Stimulated activated CD8-positive, alpha-beta memory T cell treated with anti-CD3 and anti-CD28 coated beads, Interleukin-2, amount 100 ng/mL, for 48 hours (primary cell): ENCODE measurements at places on chromosomes 7 and 10.

DNA sequence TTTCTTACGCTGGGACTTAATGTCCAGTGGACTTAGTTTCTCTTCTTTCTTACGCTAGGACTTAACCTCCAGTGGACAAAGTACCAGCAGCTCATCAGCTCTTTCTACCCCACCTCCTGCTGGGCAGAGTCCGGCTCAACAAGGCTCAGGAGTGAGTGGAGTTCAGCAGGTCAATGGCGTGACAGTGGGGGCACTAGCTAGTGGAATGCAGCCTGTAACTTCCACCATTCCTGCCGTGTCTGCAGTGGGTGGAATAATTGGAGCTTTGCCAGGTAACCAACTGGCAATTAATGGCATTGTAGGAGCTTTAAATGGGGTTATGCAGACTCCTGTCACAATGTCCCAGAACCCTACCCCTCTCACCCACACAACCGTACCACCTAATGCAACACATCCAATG is 199.7 kb downstream of the MLLT10 start:
- DNase-seq, result no peak

DNA sequence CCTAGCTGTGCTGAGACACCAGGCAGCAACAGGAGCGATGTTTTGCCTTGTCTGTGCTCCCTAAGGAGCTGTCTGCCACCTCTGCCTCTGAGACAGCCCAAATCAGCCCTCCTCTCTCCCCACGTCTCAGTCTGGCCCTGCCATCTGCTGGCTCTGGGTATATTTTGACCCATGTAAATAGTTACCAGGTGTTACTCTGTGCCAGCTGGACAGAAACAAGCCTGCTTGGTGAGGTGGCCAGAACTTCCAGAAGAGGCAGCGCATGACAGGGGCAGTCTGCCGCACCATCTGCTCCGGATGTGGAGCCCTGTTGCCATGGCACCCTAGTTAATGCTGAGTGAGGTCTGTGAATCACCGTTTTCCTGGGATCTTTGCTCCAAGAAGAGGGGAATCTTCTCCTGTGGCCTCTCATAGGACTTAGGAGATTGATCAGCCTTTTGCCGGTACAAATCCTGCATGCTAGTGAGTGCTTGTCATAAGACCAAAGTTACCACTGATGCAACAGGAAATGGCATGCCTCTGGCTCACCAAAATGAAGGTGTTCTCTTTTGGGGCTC is 31.8 kb downstream of the GSTO2 start:
- no peak for DNase-seq

- no peak for DNase-seq
Observed at GRCh38 chr7:36599645-36600313, 124.5 kb downstream of the AOAH start.

DNA sequence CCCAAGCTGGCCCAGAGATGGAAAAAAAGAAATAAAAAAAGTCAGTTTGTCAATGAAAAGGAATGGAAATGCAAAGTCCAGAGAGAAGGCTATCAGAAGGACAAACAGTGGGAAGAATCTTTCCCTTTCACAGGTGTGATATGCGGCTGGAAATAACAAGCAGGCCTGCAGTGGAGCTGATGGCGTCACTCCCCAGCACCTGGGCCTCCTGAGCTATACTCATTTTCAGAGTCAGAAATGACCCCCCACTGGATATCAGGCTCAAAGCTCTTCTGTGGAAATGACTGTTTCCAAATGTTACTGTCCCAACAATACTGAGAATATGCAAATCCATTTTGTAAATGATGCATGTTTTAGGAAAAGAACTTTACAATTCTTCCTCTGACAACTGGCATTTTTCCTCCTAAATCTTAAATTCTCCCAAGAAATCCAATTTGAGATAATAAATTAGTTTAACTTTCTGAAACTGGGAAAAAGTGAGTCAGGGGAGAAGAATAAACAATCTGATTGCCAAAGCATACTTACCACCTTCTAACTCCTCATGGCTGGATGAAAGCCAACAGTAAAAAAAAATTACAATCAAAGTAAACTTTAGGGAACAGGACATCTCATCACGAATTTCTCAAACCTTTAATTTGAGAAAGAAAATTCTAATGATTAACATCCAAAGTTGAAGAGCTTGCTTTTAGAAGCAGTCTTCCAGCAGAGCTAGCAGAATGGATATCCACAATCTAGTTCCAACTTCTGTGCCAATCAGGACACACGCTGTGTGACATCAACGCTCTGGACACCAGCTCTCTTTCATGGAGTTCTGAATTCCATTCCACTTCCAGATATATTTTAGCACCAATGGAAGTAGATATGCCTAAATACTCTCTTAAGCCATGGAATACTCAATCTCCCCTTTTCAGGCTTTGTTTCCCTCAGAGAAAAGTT is 5.3 kb upstream of the CUZD1 start:
- no peak for DNase-seq

- no peak for DNase-seq
Observed at GRCh38 chr10:73225518-73225917, 21.5 kb downstream of the DNAJC9 start.

GRCh38 chr10:101073631-101074030 is 11.8 kb downstream of the KAZALD1 start:
- no peak for DNase-seq

- DNase-seq, result no peak
Observed at GRCh38 chr7:126657599-126658358, 595.0 kb downstream of the GRM8 start.

GRCh38 chr10:79052291-79053080 is 16.3 kb upstream of the ZMIZ1 start:
- DNase-seq, result no peak

DNA sequence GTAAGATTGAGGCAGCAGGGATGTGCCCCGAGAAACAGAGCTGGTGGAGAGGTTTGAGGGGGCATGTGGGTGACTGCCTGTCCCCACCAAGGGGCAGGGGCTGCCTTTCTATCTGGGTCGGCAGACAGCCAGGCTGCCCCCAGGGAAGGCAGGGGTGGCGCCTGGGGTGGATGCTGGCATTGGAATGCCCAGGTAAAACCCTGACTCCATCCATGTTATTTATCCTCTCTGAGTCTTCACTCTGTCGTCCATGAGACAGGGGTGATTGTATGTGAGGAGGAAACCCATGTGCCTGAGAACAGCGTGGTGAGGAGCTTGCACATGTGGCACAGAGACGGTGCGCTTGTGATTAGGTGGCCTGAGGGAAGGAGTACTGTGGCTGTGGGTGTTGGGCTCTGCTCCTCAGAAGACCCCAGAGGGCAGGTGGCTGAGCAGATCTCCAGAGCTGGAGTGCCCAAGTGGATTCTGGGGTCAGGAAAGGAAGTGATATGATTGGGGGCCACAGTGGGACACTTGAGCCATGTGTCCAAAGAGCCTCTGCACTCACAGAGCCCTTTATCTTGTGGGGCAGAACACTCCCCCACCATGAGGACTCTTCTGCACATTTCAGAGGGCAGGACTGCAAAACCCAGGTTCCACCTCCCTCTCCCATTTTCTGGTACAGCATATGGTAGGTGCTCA is 100.4 kb upstream of the RET start:
- DNase-seq, result no peak

DNA sequence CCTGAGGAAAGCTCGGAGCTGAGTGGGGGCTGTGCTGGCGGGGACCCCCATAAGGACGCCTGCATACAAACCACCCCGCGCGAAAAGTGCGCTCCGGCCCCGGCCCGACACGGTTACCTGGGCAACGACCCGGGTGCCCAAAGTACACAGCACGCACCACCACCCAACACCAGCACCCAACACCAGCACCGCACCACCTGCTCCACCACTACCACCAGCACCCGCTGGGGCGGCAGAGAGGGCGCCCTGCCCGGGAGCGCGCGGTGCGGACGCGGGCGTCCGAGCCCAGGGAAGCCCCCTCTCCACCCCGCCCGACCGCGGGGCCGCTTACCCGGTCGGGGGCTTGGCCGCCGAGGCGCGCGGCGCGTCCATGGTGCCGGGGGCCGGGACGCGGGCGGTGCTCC is 345 bp downstream of the COBL start:
- no peak for DNase-seq

- DNase-seq, result no peak
Observed at GRCh38 chr10:6446711-6447110, 133.4 kb downstream of the PRKCQ start.

DNA sequence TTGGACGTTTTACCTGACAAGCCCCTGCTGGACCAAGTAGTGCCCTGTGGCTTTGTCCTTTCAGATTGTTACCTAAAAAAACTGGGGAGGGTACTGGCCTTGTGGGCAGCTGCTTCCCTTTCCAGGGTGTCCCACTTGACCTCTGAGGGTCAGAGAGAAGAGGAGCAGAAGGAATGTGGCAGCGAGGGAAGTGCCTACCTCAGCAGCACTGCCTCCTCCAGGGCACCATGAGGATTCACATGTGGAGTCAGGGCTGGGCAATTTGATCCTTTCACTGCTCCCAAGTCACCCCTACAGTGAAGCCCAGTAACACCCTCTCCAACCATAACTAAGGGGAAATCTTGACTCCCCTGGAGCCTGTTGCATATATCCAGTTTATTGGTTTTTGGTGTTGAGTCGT is 64.6 kb downstream of the ITGB1 start:
- DNase-seq, result no peak

DNA sequence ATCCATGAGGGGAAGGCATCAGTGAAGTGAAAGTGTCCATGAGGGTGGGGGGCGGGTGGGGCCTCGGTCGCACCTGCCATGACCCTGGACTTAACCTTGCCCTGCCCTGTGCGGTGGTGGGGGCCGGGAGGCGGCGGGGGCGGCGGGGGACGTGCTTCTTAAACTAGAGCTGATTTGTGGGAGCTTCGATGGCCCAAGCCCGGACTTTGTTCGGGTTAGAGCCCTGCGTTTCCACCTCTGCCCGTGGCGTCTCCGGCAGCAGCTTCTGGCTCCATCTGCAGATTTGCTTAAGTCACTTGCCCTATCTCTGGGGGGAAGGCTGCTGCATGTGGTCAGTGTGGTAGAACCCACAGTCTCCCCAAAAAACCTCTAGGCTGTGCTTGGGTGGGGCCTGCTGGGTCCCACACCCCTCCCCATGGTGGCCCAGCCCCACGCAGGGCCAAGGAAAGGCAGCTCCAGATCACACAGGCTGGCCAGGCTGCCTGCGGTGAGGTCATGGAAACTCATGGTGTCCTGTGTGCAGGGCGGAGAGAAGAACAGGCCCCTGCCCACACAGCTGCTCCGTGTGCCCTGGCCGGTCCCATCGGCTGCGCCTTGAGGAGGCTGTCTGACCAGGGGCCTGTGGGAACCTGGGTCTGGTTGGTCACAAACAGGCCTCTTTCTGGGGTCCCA is 93.2 kb downstream of the INPP5A start:
- no peak for DNase-seq

- DNase-seq, result no peak
Observed at GRCh38 chr7:24769014-24769830, 12.0 kb upstream of the GSDME start.

DNA sequence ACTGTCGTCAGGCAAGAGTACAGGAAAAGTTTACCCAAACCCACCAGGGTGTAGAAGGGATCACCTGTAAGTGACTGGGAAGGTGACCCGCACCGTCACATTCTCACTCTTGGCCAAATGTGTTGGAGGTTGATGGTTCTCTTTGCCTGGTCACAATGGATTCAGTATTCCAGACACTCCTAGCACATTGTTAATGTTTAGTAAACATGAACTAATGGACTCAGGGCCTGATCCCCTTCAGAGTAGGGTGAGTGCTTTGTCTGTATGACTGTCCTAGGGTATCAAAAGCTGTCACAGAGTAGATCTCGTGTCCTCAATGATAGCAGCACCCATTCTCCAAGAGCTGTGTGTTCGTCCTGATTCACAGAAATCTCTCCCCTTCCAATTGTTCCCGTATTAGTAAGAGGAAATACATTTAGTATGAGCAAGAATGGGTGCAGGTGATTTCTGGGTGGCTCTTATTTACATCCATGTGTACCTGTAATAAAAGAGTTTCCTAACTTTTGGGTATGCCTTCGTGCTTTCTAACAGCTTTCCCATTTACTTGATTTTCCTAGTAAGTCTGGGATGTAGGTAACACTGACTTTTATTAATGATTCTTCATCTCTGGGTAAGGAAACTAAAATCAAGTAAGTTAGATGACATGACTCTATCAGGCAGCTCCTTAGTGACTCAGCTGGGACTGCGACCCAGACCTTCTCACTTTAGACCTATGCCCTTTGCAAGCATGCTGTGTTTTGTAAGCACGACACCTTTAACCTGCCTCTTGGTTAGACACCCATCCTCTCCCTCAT is 4.7 kb downstream of the EEPD1 start:
- DNase-seq, result no peak

DNA sequence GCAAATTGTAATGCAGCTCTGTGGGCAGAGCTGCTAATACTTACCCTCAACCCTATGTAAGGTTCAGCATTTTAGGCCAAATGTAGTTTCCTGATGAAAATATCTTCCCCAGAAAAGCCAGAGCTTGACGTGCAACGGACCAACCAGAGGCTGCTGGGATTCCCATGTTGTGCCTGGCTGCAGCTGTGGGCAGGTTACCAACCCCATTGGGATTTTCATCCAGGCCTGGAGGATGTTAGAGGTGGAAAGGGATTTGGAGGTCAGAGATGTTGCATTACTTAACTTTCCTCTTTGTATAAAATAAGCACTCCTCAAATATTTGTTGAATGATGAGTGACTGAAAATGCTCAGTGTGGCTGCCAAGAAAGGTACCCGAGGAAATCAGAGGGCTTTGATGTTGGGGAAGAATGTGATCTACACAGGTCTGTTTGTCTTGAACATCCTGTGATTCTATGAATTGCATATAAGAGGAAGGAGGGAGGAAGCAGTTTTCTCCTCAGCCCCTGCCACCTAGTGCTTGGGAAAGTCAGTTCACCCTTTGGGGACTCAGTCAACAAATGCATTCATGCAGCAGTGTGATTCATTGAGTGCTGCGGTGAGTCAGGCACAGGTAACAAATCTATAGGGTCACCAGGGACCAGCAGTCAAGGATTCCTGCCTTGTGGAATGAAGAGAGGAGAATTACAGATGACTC is 487.2 kb downstream of the RPS24 start:
- DNase-seq, result no peak

DNA sequence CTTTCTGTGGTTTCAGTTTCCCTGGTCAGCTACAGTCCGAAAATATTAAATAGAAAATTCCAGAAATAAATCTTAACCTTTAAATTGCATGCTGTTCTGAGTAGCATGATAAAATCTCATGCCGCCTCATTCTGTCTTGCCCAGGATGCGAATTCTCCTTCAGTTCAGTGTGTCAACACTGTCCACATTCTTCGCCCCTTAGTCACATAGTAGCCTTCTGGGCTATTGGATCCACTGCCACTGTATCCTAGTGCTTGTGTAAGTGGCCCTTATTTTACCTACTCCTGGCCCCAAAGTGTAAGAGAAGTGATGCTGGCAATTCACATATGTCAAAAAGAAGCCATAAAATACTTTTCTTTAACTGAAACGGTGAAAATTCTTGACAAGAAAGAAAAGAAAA is 129.6 kb downstream of the ZWINT start:
- DNase-seq, result no peak

DNA sequence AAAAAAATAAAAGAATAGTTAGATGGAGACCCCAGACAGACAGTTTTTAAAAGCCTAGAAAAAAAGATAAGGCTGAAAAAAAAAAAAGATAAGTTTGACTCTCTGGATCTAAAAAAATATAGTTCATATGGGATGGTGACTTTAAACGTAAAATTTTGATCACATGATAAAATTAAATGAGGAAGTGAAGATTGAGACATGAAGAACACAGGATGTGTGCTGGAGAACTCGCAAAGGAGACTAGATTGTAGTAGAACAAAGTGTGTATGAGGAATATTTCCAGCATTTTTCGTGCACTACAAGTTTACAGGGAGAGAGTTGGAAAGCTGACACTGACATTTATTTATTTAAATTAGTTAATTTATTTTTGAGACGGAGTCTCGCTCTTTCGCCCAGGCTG is 286.4 kb downstream of the PRPF18 start:
- no peak for DNase-seq

- DNase-seq, result no peak
Observed at GRCh38 chr7:32051128-32051527, 19.1 kb downstream of the PDE1C start.
